ENCODE measurements at places on chromosomes 13 and 19.

GRCh38 chr13:79936368-79937136, 404.4 kb downstream of the SPRY2 start:
- H3K36me3 ChIP-seq: 0 out of 2 replicates have a peak, but pooled peaks cover 4% of the 10 kb centered on the region
- peaks cover 33% of the 10 kb centered on the region for H3K4me1 ChIP-seq
- DNase-seq: peak; percentile 99
- H3K4me3 ChIP-seq: no peak overlapping the region

- no peak overlapping the region for H3K4me3 ChIP-seq
- H3K27me3 ChIP-seq: peaks cover 26% of the 10 kb centered on the region
- DNase-seq: no peak
- no peaks in the 10 kb centered on the region for H3K36me3 ChIP-seq
- H3K4me1 ChIP-seq: no peaks in the 10 kb centered on the region
Measured at GRCh38 chr19:41606215-41606837, 20.5 kb downstream of the CEACAM4 start.

DNA sequence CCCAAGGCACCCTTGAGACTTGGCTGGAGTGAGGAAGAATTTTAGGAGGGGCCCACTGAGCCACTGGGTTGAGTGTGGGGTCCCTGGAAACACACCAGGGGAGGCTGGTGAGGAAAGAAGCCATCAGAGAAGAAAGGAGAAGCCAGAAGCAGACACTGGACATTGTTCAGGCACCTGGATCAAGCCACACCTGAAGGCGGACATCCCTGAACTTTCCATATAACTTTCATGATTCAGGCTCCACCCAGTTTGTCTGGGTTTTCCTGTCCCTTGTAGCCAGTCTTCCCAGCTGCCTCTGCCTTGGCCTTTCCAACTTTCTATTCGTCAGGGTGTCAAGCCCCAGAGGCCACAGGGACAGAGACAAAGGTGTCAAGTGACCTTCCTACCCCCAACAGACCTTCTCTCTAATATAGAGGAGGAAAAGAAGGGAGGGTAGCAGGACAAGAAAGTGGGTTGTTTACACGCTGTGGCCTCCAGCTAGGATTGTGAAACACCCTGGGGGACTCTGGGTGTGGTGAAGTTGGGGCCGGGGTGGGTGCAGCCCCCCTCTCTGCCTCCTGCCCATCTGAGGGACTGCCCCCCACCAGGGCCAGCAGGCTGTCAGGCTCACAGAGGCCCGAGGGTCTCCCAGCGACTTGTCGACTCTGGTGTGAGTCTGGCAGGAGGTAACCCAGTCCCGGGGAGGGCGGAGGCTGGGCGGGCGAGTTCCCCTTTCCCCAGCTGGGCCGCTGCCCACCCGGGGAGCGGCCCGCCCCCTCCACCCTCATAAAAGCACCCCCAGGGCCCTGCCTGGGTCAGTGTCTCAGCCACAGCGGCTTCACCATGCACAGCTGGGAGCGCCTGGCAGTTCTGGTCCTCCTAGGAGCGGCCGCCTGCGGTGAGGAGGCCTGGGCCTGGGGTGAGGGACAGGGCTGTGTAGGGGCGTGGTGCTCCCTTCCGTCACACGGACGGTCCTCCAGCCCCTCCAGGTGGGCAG, at the start of gene CFD:
Gene CFD, plus strand, starts transcription at position 797 of the 976 bp plus-strand sequence. Its CDS starts 26 bp downstream, at position 823.
- peak within 1 kb of the TSS; percentile 38 for H3K4me3 ChIP-seq
- DNase-seq: no peak
- H3K4me1 ChIP-seq: peaks cover 20% of the 10 kb centered on the region
- peaks cover 3% of the 10 kb centered on the region for H3K27me3 ChIP-seq
- H3K36me3 ChIP-seq: no peaks in the 10 kb centered on the region

- DNase-seq: no peak
- H3K27me3 ChIP-seq: no peaks in the 10 kb centered on the region
- peak overlapping the region; percentile 92 for H3K4me3 ChIP-seq
- no peak overlapping the region for H3K27ac ChIP-seq
Measured at GRCh38 chr19:1355568-1356507, 27.9 kb upstream of the NDUFS7 start.

DNA sequence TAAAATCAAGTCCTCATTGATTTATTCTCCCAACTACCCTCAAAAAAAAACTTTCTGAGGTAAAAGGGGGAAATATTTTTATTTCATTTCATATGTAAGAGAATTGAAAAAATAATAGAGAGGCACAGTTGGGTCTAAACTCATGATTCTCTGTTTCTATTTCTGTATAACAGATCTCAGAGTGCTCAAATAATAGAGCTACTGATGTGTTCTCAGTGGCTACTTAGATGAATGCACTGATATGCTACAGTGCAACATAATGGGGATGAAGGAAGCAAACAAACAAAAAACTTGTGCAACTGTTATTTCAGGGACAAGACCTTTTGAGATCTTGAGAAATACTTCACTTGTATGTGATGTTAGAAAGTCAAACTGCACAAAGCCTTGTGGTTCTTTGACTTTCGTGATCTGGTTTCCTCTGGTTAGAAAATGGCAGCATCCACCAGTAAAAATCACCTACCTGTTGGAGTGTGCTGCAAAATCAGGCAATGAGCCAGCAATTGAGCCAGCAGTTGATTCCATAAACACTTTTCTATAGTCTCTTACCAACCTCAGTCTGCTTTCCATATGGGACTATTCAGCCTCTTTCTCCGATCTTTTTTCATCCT, 9.7 kb upstream of the DACH1 start:
- H3K27ac ChIP-seq: no peak overlapping the region
- no peak for DNase-seq

DNA sequence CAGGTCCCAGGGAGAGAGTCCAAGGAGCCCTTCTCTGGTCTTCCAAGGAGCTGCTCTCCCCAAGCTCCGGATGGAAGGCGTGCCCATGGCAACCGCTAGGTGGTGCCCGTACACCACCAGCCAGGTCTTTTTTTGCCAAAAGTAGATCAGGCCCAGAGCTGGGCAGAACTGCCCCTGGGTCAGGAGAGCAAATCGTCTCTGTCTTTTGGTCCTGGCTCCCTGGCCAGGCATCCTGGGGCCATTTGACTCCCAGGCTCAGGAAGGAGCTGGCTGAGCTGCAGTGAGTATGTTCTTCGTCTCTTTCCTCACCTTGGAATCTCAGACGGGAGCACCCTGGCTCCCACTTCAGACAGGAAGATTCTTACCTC, 24.6 kb upstream of the BCL3 start:
- no peak overlapping the region for H3K4me3 ChIP-seq
- no peak overlapping the region for H3K27ac ChIP-seq
- peak; percentile 86 for DNase-seq

GRCh38 chr13:100089465-100090032, 656 bp downstream of the PCCA start:
- H3K36me3 ChIP-seq: peaks cover 31% of the 10 kb centered on the region
- no peaks in the 10 kb centered on the region for H3K27me3 ChIP-seq
- peak overlapping the region; percentile 85 for H3K4me3 ChIP-seq
- no peak for DNase-seq

- peaks cover 19% of the 10 kb centered on the region for H3K4me1 ChIP-seq
- H3K27me3 ChIP-seq: no peaks in the 10 kb centered on the region
Measured at GRCh38 chr13:112737294-112737693, 47.5 kb downstream of the ATP11A start.

- peaks cover 21% of the 10 kb centered on the region for H3K27me3 ChIP-seq
- H3K27ac ChIP-seq: no peak overlapping the region
- no peak for DNase-seq
- no peaks in the 10 kb centered on the region for H3K36me3 ChIP-seq
- H3K4me1 ChIP-seq: no peaks in the 10 kb centered on the region
Measured at GRCh38 chr13:97019236-97019635, 25.0 kb upstream of the OXGR1 start.

DNA sequence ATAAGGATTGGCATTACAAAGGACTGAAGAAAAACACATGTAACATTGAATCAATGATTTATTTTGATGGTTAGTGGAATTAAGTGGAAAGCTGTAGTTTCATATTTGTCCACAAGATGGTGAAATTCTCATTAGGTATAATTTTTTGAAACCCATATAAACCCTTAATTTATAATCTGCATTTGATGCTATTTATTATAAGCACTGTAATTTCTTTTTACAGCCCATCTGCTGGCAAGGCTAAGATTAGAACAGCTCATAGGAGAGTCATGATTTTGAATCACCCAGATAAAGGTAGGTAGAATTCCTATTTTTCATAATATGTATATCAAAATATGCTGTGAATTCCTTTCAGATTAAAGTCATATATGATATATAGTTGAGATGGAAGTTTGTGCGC, 62.2 kb downstream of the DNAJC15 start:
- H3K4me3 ChIP-seq: no peak overlapping the region
- no peaks in the 10 kb centered on the region for H3K27me3 ChIP-seq
- peaks cover 33% of the 10 kb centered on the region for H3K36me3 ChIP-seq
- no peak for DNase-seq
- H3K4me1 ChIP-seq: peaks cover 18% of the 10 kb centered on the region
- H3K27ac ChIP-seq: no peak overlapping the region

- DNase-seq: no peak
- H3K4me3 ChIP-seq: no peak overlapping the region
- H3K36me3 ChIP-seq: no peaks in the 10 kb centered on the region
- peaks cover 23% of the 10 kb centered on the region for H3K4me1 ChIP-seq
Measured at GRCh38 chr13:40536443-40537113, 129.9 kb downstream of the FOXO1 start.

DNA sequence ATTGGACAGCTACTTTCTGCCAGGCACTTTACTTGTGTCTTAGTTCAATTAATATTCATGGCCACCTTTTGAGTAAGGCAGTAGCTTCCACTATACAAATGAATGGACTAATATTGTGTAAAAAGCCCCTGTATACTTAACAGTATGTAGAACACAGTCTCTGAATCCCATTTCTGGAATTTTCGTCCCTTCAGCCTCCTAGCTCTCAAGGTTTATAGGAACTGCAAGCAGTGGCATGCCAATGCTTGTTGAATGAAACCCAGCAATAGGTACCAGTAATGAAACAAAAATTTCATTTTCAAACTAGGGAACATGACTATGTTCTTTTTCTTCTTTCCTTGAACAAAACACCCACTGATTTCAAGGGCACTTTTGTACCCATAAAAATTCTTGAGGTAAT, 361.6 kb downstream of the TDRD3 start:
- no peak for DNase-seq
- no peaks in the 10 kb centered on the region for H3K27me3 ChIP-seq
- no peak overlapping the region for H3K4me3 ChIP-seq
- no peak overlapping the region for H3K27ac ChIP-seq
- H3K4me1 ChIP-seq: peaks cover 23% of the 10 kb centered on the region

- no peaks in the 10 kb centered on the region for H3K4me1 ChIP-seq
- H3K4me3 ChIP-seq: no peak overlapping the region
- DNase-seq: no peak
Measured at GRCh38 chr13:91456837-91457236, 58.4 kb downstream of the GPC5 start.

- H3K27me3 ChIP-seq: no peaks in the 10 kb centered on the region
- no peaks in the 10 kb centered on the region for H3K36me3 ChIP-seq
- peaks cover 22% of the 10 kb centered on the region for H3K4me1 ChIP-seq
Measured at GRCh38 chr19:46296722-46297461, at the start of gene HIF3A. Gene HIF3A, plus strand, starts transcription at chr19:46297042. Its CDS starts 35 bp downstream, at chr19:46297077.

GRCh38 chr13:38042771-38043170, 173.2 kb upstream of the TRPC4 start:
- H3K27ac ChIP-seq: no peak overlapping the region
- no peaks in the 10 kb centered on the region for H3K27me3 ChIP-seq
- no peaks in the 10 kb centered on the region for H3K36me3 ChIP-seq
- H3K4me1 ChIP-seq: no peaks in the 10 kb centered on the region

- H3K27me3 ChIP-seq: no peaks in the 10 kb centered on the region
- H3K27ac ChIP-seq: no peak within 1 kb of the TSS
- H3K4me1 ChIP-seq: peaks cover 10% of the 10 kb centered on the region
- peak; percentile 70 for DNase-seq
- peaks cover 31% of the 10 kb centered on the region for H3K36me3 ChIP-seq
- peak within 1 kb of the TSS; percentile 47 for H3K4me3 ChIP-seq
Measured at GRCh38 chr19:18542941-18543813, at the start of gene FKBP8. Gene FKBP8, minus strand, starts transcription at chr19:18543573. Its CDS starts 1,603 bp downstream, at chr19:18541970.

- H3K27ac ChIP-seq: no peak overlapping the region
- H3K4me3 ChIP-seq: no peak overlapping the region
- no peak for DNase-seq
- H3K27me3 ChIP-seq: no peaks in the 10 kb centered on the region
- no peaks in the 10 kb centered on the region for H3K36me3 ChIP-seq
Measured at GRCh38 chr13:22262001-22262885, 591.4 kb downstream of the FGF9 start.

GRCh38 chr19:15197942-15198341, 2.9 kb downstream of the NOTCH3 start:
- no peak overlapping the region for H3K27ac ChIP-seq
- peaks cover 28% of the 10 kb centered on the region for H3K4me1 ChIP-seq
- H3K36me3 ChIP-seq: peaks cover 28% of the 10 kb centered on the region
- DNase-seq: no peak
- no peak overlapping the region for H3K4me3 ChIP-seq

GRCh38 chr13:41995946-41996345, 35.0 kb upstream of the VWA8 start:
- H3K36me3 ChIP-seq: no peaks in the 10 kb centered on the region
- no peak overlapping the region for H3K27ac ChIP-seq
- H3K4me3 ChIP-seq: no peak overlapping the region
- H3K4me1 ChIP-seq: peaks cover 5% of the 10 kb centered on the region
- DNase-seq: no peak
- H3K27me3 ChIP-seq: no peaks in the 10 kb centered on the region

DNA sequence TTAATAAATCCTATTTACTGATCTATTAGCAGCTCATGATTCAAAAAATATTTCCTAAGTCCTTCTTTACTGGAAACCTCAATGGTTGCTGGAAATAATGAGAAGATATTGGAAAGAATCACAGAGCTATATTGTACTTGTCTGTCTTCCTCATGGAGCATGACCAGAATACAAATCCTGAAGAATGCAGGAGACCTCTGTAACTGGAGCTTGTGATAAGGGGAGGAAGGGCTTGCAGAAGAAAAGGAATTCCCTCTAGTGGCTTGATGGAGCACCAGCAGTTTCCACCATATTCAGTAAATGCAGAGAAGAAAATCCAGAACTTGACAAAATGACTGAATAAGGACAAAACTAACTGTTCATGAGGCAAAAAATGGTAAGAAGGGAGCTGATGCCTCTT, 1333.1 kb downstream of the EFNB2 start:
- no peaks in the 10 kb centered on the region for H3K36me3 ChIP-seq
- H3K27ac ChIP-seq: no peak overlapping the region
- H3K4me1 ChIP-seq: no peaks in the 10 kb centered on the region
- no peak overlapping the region for H3K4me3 ChIP-seq
- peak; percentile 12 for DNase-seq

GRCh38 chr19:30744741-30745475, 372.7 kb downstream of the ZNF536 start:
- no peak overlapping the region for H3K4me3 ChIP-seq
- no peak overlapping the region for H3K27ac ChIP-seq
- H3K4me1 ChIP-seq: no peaks in the 10 kb centered on the region
- H3K27me3 ChIP-seq: no peaks in the 10 kb centered on the region

DNA sequence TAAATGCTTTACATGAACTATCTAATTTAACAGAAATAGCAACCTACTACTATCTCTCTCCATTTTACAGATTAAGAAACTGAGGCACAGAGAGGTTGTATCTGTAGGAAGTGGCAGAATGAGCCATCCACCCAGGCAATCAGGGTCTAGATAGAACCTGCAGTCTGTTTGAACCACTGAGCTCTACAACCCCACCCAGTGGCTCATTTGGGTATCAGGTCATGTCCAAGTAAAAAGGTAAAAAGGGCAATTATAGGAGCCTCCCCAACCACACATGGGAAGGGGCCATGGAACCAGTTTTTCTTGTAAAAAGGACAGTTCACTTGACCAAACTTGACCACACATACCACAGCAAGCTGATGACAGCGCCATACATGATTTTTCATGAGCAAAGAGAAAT, 92.9 kb upstream of the SGCG start:
- DNase-seq: no peak
- H3K4me1 ChIP-seq: no peaks in the 10 kb centered on the region
- no peak overlapping the region for H3K27ac ChIP-seq
- H3K4me3 ChIP-seq: no peak overlapping the region

GRCh38 chr19:46648961-46649960, 11.7 kb downstream of the DACT3 start:
- no peaks in the 10 kb centered on the region for H3K27me3 ChIP-seq
- no peak overlapping the region for H3K4me3 ChIP-seq
- no peak for DNase-seq
- H3K27ac ChIP-seq: no peak overlapping the region
